Right renal pelvis (tissue), 4 donors: ENCODE measurements at places on chromosomes 4 and X. TPM values are rescaled to one million over a fixed set of nuclear protein-coding genes. Genes with fewer than 3 reads are reported as not detected.

Gene CPE
- polyA plus RNA-seq = 123 TPM

Gene TLR1
- polyA plus RNA-seq = 3.7 TPM

- no peak for DNase-seq
Observed at GRCh38 chr4:8200302-8200975, 1.3 kb downstream of the SH3TC1 start.

DNA sequence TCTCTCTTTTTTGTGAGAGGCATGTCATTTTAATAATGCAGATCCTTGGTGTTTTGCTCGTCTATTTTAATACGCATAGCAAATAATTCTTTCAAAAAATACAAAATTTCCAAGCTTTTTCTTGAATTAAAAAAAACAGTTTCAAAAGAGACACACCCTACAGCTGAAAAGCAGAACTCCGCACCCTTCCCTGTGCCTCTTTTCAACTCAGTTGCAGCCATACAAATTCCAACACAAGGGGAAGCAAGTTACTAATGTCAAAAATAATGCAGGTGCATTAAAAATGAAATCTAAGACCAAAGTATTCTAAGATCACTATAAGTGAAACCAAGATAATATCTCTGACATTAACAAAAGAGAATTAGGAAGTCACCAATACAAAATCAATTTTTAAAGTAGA is 66.6 kb downstream of the NR3C2 start:
- no peak for DNase-seq

Gene LEF1
- 79.4 TPM for polyA plus RNA-seq

Gene PNMA5
- 0.41 TPM for polyA plus RNA-seq

Gene AMER1
- polyA plus RNA-seq = 8.3 TPM

DNA sequence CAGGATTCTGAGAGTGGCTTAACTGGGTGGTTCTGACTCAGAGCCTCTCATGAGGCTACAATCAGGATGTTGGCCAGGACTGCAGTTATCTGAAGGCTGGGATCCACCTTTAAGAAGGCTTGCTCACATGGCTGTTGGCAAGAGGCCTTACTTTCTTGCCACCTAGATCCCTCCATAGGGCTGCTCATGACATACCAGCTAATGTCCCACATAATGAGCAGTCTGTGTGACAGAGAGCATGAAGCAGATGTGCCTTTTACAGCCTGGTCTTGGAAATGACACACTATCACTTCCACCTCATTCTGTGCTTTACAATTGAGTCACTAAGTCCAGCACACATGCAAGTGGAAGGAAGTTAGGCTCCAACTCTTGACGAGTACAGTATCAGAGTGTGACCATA is 4.3 kb upstream of the RBM3 start:
- no peak for DNase-seq

Gene TBC1D9
- 66.2 TPM for polyA plus RNA-seq

- DNase-seq = no peak
Observed at GRCh38 chr4:15964159-15964558, 1.2 kb upstream of the FGFBP2 start.

DNA sequence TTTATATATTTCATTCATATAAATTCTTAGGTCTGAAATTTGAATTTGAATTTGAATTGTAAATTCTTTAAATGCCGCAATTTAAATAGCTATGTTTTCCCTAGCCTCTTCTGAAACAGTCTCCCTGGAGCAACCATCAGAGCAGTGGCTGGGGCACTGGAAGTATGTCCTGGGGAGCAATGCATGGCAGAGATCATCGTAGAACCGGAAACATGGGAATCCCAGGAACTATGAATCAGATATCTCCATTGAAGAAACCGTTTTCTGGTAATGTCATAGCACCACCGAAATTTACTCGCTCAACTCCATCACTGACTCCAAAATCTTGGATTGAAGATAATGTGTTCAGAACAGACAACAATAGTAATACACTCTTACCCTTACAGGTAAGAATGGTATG is 4.9 kb downstream of the CPEB2 start:
- no peak for DNase-seq

Gene DCAF12L2
- polyA plus RNA-seq = 2.2 TPM

DNA sequence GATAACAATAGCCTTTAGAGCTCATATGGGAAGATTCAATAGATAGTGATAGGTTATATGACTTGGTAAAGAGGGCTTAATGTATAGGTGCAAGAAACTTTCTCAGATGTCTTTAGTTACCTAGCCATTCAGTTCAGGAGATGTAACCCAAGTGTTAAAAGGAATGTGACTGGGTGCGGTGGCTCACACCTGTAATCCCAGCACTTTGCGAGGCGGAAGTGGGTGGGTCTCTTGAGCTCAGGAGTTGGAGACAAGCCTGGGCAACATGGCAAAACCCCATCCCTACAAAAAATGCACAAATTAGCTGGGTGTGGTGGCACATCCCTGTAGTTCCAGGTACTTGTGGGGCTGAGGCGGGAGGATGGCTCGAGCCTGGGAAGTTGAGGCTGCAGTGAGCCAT is 7.9 kb downstream of the TET2 start:
- DNase-seq = no peak

Gene MAGEC2
- polyA plus RNA-seq = not detected

- no peak for DNase-seq
Observed at GRCh38 chrX:39310891-39311290, 509.6 kb downstream of the MID1IP1 start.

DNA sequence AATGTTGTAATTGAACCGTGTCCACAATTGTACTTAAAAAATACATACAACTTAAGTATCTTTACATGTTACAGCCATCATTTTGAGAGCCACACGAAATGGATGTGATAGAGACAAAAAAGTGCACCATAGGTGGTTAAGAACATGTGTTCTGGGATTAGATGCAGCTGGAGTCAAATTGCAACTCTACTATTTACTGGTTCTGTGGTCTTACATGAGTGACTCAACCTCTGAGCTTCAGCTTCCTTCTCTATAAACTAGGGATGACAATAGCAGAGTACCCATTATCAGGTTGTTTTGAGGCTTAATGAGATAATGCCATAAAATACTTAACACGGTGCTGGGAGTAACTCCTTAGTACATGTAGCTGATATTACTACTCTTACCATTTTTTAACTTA is 130.4 kb downstream of the IDS start:
- no peak for DNase-seq

Gene MAGEA11
- polyA plus RNA-seq = not detected

- DNase-seq = no peak
Observed at GRCh38 chr4:38620527-38621027, 43.4 kb upstream of the KLF3 start.

- DNase-seq = no peak
Observed at GRCh38 chrX:13655674-13656073, 2.7 kb downstream of the TCEANC start.

GRCh38 chr4:13626492-13627177 is 890 bp downstream of the BOD1L1 start:
- DNase-seq = no peak

DNA sequence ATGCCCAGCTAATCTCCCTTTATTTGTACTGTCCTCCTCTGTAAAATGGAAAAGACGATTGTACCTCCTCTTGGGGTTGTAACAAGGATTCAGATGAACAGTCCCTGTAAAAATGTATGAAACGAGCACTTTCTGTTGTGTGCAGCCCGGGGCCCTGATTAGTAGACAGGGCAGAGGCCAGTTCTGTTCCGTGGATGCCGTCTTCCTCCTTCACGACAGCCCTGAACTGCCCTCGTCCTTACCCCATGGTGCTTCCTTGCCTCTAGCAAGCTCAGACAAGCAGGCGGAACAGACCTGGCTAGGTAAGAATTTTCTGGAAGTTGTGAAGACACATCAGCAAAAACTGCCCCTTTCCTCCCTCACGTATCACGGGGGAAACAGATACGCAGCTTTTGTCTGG is 22.3 kb upstream of the TADA2B start:
- no peak for DNase-seq

Gene BTC
- 6.7 TPM for polyA plus RNA-seq

Gene TDO2
- polyA plus RNA-seq = 0.91 TPM

- DNase-seq = no peak
Observed at GRCh38 chr4:28146191-28146590, 1285.5 kb downstream of the STIM2 start.

Gene FGFBP2
- 0.44 TPM for polyA plus RNA-seq

Gene ACSL1
- polyA plus RNA-seq = 71.2 TPM

Gene PWWP3B
- 3.4 TPM for polyA plus RNA-seq

DNA sequence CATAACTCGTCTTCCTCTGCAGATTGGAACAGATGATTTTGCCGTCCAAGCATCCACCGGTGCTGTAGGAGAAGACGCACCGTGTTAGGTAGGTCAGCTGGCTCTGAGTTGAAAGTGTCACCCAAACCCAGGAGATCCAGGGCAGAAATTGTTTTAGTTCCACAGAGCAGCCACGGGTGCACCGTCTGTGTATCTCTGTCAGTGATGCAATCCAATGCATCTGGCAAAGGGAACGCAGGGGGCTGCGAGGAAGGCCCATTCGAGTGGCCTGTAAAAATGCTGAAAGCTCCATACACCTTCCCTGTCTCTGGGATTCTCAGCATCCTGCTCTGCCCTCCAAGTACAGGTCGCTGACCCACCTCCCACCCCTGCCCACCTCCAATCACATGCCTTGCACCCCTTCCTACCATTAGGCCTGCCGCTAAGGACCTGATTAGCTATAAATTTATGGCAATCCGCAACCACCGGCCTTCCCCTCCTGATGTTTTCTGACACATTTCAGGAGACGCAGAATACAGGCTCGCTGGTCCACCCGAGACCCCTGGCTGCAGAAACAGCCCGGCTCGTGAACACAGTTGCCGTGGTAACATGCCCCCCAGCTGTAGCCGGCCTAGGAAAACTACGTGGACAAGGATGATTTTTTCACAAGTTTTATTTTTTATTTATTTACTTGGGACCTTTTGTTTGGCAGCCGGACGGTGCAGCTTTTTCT is 39.7 kb upstream of the SHOX start:
- no peak for DNase-seq

Gene SSX1
- not detected for polyA plus RNA-seq

Gene MAGEA1
- not detected for polyA plus RNA-seq

DNA sequence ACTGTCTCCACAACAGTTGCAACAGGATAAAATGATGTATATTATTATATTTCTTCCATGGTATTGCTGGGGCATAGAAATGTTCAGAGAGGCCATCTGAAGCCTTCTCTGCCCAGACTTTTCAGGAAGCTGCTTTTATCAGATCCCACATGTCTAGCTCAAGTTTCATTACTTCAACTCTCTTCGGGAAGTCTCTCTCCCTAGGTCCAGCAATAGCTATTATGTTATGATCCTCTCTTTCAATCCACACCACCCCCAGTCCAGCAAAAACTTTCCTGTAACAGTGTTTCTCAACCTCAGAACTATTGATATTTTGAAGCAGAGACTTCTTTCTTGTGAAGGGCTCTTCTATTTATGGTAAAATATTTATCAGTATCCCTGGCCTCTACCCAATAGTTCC is 44.9 kb downstream of the CXCL1 start:
- no peak for DNase-seq

DNA sequence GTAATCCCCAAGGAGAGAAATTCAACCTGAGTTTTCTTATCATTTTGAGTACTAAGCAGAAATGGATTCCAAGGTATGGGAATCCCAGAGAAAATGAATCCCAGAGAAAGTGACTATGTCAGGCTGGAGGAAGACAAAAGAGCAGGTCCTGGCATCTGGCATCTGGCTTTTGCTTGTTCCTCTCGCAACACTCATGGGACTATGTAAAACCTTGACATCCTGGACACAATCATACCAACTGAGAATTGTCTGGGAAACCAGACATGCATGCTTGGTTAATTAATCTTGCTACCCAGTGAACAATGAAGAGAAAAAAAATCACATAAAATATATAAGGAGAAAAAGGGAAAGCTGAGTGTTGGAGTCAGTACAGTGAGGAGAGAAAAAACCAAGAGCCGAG is 12.9 kb downstream of the DCAF8L1 start:
- no peak for DNase-seq

- no peak for DNase-seq
Observed at GRCh38 chr4:119315036-119315435, 6.9 kb downstream of the FABP2 start.

Gene TLR7
- 0.96 TPM for polyA plus RNA-seq

GRCh38 chr4:161642708-161643107 is 521.1 kb downstream of the FSTL5 start:
- no peak for DNase-seq

- DNase-seq = no peak
Observed at GRCh38 chr4:113908829-113909228, 70.6 kb downstream of the ARSJ start.

Gene MTMR8
- 2.3 TPM for polyA plus RNA-seq

DNA sequence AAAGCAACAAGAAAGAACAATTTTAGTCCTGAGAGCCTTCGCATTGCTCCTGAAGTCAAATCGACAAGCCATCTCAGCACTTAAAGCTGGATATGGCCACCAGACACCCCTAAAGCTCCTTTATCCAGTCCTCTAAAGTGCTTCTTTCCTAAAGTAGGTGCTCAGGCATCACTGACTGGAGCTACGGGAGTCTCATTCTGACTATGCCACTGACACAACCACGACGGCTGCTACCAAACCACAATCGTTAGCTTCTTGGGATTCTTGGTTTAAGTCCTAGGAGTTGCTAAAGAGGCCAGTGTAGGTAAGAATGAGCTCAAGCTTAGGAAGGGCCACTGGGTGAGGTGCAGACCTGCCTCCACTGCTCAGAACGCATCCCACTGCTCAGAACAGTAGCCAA is 1.0 kb downstream of the SLC10A6 start:
- DNase-seq = no peak

- DNase-seq = no peak
Observed at GRCh38 chr4:127868196-127868595, 12.5 kb upstream of the PLK4 start.

DNA sequence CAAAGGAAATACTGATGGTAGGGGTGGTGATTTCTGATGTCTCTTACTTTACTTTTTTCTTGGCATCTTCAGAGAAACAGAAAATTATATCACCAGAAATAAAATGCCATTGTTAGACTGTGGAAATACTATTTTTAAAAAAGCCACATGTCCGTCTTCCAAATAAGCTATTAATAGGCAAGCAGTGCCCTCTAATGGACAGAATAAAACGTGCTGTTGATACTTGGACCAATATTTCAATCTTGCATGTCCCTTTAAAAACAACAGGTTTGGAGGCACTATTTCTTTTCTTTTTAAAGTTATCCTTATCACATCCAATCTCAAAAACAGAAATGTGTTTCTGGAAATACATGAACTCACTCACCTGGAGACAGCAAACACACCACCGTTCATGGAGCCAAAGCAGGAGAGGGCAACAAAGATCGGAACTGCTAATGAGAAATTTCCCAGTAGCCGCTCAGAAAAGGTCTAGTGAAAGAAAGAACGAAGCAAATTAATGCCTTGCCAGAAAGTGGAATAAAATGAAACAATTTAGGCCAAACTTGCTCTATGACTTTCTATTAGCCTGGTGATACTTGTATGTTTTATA is 59.2 kb downstream of the SLC7A11 start:
- peak; percentile 51 for DNase-seq

DNA sequence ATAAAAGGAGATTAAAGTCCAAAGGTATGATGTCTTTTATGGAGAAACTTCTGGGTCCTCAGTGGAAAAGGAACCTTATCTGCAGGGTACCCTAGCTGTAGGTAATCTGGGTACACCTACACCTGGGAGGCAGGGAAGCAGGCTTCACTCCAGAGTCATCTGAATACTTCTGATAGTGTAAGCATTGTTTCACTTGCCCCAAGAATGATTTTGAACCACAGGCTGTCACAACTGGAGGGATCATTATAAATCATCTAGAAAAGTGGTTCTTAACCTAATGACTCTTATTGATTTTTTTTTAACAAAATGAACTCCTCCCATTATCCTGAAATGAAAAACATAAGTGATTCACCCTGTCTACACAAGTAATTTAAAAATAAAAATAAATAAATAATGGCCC is 44.0 kb upstream of the STK26 start:
- no peak for DNase-seq

Gene CHIC2
- polyA plus RNA-seq = 41.4 TPM

GRCh38 chr4:112279882-112280315 is 5.8 kb downstream of the TIFA start:
- no peak for DNase-seq

GRCh38 chrX:44975666-44976263 is 102.8 kb downstream of the KDM6A start:
- no peak for DNase-seq
